ENCODE measurements at places on chromosomes 2 and 18. TPM values are rescaled to one million over a fixed set of nuclear protein-coding genes. Genes with fewer than 3 reads are reported as not detected.

The PRADC1 gene
- 16.8 TPM for total RNA-seq

The DSEL gene
- total RNA-seq: 16.4 TPM

The TUBA3E gene
- not detected for total RNA-seq

The LINC00305 gene
- total RNA-seq: not detected

The FBXO48 gene
- total RNA-seq: 1.3 TPM

Data from posterior vena cava (tissue), 2 donors.